ENCODE measurements at places on chromosomes 2 and 18.

- DNase-seq = no peak
These were observed 289.3 kb upstream of the LINC00305 start for GRCh38 chr18:64438178-64438577.

DNA sequence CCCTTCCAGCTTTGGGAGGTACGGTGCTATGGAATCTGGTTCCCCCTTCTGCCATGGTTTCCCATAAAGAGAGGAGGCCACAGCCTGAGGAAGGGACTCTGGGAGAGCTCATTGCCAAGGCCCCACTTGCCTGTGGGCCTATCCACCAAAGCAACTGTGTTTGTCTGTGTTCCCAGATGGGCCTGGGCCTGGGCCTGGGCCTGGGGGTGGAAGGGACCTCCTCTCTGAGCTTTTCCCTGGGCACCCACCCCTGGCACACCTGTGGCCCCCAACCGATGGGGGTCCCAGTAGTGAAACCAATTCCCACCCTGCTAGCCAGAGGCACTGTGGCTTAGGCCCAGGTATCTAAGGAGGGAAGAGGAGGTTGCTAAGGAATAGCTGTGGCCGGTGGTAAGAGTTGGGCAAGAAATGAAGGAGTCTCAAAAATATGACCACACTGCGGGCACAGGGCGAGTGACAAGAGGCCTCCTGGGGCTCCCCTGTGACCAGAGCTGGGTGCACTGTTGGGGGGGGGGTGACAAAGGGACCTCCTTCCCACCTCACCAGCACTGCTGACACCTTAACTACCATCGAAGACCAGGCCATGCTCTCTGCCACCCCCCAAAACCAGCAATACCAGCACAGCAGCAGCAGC lies 4.9 kb upstream of the DUSP2 start:
- DNase-seq = no peak

GRCh38 chr2:224638301-224638823 lies 53.2 kb upstream of the CUL3 start:
- no peak for DNase-seq

DNA sequence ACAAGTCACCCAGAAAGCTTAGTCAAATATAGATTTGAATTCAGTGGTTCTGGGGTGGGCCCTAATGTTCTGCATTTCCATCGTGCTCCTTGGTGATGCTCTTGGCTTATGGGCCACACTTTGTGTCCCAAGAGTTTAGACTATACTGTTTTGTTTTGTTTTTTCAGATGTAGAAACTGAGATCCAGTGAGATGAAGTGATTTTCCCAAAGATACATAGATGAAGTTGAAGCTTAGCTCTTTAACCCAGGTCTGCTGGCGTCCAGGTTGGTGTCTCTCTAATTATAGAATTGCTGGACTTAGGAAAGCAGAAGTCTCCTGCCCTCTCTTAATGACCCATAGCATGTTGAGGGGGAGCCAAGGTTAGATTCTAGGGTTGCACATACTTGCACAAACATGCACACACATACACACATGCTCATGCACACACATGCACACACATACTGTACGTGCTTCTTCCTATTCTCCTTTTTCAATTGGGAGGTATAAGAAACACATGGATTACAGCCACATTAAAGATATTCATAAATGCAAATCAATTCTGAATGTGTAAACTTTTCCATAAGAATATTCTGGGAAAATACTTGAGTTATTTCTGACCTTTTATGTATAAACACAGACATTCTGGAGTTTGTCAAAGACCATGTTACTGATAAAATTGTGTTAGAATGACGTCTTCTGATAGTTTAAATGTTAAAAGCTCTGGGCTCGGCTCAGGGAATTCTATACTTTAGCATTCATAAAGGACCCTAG lies 41.3 kb upstream of the IL1R1 start:
- no peak for DNase-seq

DNA sequence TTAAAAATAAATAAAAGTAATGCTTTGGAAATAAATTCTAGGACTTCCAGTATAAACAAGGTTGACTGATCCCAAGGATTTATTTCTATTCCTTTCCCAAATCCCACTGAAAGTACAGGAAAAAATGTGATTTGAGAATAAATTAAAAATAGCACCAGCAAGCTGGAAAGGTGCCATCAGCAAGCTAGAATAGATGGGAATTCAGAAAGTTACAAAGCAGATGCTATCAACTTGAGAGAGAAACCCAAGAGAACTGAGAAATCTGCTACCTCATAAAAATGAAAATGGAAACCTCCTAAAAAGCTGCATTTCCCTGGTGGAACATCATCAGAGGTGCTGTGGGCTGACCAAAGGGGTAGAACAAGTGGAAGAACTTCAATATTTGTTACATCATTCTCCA lies 148.6 kb upstream of the KCNJ3 start:
- no peak for DNase-seq

DNA sequence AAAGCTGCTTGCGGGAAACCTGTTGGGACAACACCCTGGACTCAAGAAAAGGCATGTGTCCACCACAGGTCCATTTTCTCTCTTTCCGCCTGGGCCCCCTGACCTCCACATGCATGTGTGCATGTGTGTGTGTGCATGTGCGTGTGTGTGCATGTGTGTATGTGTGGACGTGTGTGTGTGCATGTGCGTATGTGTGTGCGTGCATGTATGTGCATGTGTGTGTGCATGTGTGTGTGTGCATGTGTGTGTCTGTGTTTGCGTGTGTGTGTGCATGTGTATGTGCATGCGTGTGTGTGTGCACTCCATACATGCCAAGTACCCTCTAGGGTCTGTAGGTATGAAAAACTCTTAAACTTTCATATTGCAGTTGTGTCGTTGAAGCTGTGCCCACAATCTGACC lies 16.3 kb downstream of the CAPN14 start:
- no peak for DNase-seq

DNA sequence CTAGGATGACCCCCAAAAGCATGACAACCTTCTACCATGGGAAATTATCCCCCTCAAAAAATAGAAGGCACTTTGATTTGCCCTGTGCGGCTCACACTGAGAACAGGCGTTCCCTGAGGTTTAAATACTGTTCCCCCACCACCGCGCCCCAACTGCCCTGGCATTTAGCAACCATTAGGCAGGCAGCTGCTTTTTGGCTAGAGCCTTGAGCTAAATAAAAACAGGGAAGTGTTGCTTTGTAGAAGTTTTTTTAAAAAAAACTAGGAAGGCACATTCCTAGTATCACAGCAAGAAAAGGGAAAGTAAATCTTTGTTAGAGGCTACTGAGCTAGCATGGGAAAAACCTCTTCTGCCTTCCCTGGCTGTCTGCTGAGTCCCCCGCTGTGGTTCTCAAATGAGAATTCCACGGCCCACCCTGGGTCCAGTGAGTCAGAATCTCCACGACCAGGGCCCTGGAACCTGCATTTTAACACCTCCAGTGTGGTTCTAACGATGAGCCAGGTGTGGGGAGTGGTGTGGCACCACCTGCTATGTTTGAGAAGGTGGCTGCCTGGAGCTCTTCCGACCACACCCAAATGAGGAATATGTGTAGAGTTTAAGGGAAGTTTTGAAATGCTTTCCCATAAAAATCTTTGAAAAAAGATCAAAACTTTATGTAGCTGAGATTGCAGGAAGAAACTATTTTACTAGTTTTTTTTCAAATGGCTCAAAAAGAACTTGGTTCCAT lies 66.4 kb downstream of the VIT start:
- DNase-seq = no peak

- peak; percentile 66 for DNase-seq
These were observed 74.9 kb upstream of the GPR45 start for GRCh38 chr2:105166688-105167087.

GRCh38 chr2:43288417-43289305 lies 62.3 kb upstream of the ZFP36L2 start:
- no peak for DNase-seq

DNA sequence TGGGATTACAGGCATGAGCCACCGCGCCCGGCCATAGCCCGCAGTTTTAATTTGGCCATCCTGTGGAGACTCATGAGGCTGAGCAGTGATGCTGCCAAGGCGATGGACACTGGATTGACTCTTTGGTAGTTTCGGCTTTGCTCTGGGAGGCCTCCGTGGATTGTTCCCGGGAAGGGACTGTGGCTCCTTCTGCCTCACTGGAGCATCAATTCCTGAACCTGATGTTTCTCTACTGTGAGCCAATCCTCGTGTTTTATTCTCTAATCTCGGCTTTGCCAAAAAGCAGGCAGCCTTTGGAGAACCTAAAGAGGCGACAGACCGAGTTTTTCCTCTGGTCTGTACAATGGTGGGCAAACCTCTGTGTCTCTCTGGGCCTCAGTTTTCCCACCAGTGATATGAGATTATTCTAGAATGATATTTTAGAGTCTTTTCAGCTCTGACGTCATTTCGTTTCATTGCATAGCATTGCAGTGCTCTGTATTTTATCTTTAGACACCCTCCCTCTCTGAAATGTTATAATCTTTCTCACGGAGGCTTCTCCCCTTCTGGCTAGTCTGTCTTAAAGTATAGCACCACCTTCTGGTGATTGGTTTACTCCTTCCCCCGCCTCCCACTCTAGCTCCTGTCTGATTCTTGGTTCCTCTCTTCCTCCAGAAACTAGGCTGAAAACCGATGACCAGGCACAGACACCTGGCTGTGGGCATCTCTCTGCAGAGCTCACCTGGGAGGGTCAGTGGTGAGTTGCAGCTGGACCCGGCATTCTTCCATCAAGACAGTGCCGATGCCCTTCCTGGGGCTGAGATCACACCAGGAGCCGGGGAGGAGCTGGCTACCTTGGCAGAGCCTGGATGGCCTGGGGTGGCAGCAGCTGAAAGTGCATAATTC lies 341.3 kb downstream of the MYCN start:
- DNase-seq = peak; percentile 71

- DNase-seq = no peak
These were observed 20.0 kb downstream of the SMC6 start for GRCh38 chr2:17733599-17733998.

GRCh38 chr2:152022090-152022489 lies 76.8 kb downstream of the CACNB4 start:
- DNase-seq = no peak

DNA sequence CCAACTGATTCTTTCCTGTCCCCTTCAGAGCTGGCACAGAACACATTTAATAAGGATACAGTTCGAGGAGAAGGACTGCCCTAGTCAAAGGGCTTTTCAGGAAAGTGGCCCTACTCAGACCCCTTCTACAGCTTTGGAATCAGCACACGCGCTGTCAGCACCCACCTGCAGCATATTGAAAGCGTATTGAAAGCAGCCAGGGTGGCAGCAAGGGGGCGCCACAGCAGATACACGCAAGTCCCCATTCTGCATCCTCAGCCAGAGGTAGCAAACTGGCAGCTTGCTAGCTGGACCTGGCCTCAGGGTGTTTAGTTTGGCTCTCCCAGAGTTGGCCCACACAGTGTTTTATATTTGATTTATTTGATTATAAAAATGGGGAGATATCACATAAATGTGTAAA lies 101.0 kb upstream of the NT5C1B start:
- peak; percentile 64 for DNase-seq

GRCh38 chr2:86700690-86701089 lies 19.4 kb upstream of the RMND5A start:
- DNase-seq = no peak

DNA sequence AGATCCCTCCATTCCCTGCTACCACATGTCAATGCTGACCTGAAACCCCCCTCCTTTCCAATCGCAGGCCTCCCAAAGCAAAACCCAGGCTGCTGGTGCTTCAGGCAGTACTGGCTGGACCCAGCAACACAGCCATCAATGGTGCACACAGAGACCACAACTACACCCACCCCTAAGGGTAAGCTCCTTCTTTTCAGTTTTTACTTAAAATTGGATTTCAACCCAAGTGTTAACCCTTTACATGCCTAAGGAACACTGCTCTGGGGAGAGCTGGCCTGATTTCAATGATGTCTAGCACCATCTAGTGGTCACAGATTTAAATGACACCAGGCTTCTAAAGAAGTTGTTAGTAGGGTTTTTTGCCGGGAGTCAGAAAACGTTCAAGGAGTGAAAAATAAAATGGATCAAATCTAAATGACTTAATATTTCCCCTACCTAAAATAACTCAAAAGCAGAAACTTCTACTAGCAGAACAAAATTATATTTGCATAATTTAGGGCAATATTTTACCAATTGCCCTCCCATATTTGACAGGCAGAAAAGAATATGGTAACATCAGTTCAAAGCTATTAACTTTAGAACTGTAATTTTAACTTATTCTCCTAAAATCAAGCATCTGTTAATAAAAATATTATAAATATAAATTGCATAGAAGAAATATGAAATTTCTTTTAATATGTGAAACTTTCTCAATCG lies 24.6 kb downstream of the FECH start:
- DNase-seq = peak; percentile 84

- DNase-seq = no peak
These were observed 3.8 kb upstream of the RHBDD1 start for GRCh38 chr2:226832061-226832460.

GRCh38 chr2:166539340-166540162 lies 45.5 kb upstream of the SCN7A start:
- peak; percentile 72 for DNase-seq

- DNase-seq = no peak
These were observed 107.1 kb upstream of the PKDCC start for GRCh38 chr2:41940745-41941063.

- no peak for DNase-seq
These were observed 520.9 kb downstream of the CPS1 start for GRCh38 chr2:211077216-211077767.

GRCh38 chr18:39846265-39846664 lies 2108.8 kb upstream of the PIK3C3 start:
- no peak for DNase-seq

DNA sequence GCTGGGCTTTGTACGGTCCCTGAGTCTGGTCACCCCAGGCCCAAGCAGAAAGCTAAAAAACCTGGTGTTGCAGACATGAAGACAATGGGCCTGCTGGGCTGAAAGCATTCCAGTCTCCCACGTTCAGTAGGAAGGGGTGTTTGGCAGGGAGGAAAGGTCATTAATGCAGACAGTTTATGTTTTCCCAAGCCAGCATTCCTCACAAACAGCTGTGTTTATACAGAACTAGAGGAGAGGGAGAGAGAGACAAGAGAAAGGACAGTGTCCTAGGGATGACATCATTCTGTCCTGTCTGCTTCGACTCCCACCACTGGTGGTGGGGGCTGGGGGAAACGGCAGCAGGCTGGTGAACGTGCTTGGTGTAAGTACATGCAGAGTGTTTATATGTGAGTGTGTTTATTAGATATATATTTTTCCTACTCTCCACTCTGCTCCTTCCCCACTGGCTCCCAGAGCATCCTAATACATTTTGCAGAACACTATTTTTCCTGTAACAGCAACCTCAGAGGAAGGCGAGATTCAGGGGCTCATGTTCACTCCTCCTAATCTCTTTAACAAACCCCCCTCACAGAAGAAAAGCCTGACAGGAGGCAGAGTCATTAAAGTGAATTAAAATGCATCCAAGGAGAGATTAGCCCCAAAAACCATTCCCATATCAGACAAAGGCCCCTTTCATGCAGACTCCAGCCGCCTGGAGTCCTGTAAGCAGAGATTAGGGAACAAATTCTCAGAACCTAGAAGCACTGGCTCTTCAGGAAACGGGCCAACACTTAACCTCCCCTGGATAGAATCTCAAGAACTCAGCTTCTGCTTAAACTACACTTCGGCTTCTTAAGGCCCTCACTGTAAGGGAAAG lies 380.4 kb downstream of the TNS1 start:
- peak; percentile 84 for DNase-seq

Measured in neural progenitor cell (in vitro differentiated cells).